ENCODE measurements at places on chromosomes 5 and 9. TPM values are rescaled to one million over a fixed set of nuclear protein-coding genes. Genes with fewer than 3 reads are reported as not detected.

DNA sequence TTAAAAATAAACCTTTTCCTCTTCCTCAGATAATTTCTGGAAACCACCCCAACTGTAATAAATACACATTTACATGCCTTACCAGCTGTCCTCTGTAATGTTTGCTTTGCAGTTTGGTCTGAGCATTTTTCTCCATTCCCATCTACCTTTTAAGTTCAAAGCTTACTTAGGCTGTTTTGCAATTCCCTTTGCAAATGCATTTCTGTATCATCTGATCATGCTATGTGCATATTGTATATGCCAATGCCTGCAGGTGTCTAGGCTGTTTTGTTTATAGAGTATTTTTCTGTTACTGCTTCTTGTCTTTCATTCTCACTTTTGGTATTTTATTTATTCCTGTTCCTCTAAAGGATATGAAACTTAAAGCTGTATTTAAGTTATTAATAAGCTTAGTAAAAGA lies 86.3 kb downstream of the SLC44A1 start:
- DNase-seq, result no peak
- no peak overlapping the region for H3K27ac ChIP-seq
- no peaks in the 10 kb centered on the region for H3K27me3 ChIP-seq
- no peak overlapping the region for H3K4me3 ChIP-seq

- no peaks in the 10 kb centered on the region for H3K36me3 ChIP-seq
- no peak for DNase-seq
- peak overlapping the region; percentile 62 for H3K27ac ChIP-seq
- H3K4me3 ChIP-seq, result no peak overlapping the region
- H3K27me3 ChIP-seq, result no peaks in the 10 kb centered on the region
Measured at GRCh38 chr5:59746241-59746765, 147.2 kb downstream of the PDE4D start.

DNA sequence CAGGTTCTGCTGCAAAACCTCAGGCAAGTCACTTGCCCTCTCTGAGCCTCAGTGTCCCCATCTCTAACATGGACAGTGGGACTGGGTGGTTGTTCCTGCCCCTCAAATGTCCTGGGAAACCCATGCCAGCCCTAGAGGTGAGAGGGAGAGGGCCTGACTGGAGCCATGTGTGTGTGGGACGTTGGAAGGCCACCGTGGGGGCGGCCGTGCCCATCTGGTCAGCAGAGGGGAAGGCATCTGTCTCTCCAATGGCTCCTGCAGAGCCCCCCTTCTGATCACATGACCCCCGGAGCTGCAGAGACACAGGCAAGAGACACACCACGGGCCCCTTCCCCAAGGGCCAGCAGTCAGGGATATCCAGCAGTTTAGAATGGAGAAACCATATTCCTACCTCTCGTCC lies 1.7 kb downstream of the DNM1 start:
- no peak for DNase-seq
- H3K4me3 ChIP-seq, result no peak overlapping the region
- peaks cover 54% of the 10 kb centered on the region for H3K27me3 ChIP-seq
- no peak overlapping the region for H3K27ac ChIP-seq

GRCh38 chr5:24385070-24385469 lies 259.7 kb downstream of the CDH10 start:
- DNase-seq, result no peak
- no peaks in the 10 kb centered on the region for H3K27me3 ChIP-seq
- no peak overlapping the region for H3K4me3 ChIP-seq

- peak overlapping the region; percentile 75 for H3K27ac ChIP-seq
- H3K36me3 ChIP-seq, result no peaks in the 10 kb centered on the region
Measured at GRCh38 chr5:111742177-111742994, 14.6 kb downstream of the NREP start.

GRCh38 chr9:137458194-137459151 lies 661 bp downstream of the NSMF start:
- H3K27ac ChIP-seq, result peak overlapping the region; percentile 56
- H3K4me1 ChIP-seq, result peaks cover 60% of the 10 kb centered on the region
- H3K27me3 ChIP-seq, result no peaks in the 10 kb centered on the region
- H3K4me3 ChIP-seq, result peak overlapping the region; percentile 62
- DNase-seq, result peak; percentile 76

SHOC1 gene
- polyA plus RNA-seq, result 0.31 TPM

GNA14 gene
- polyA plus RNA-seq, result 1.1 TPM

PCDHB12 gene
- polyA plus RNA-seq, result 0.28 TPM

ENTPD8 gene
- polyA plus RNA-seq, result 16.2 TPM
